AG04450 (cell line): ENCODE measurements at places on chromosomes 7 and 10.

DNA sequence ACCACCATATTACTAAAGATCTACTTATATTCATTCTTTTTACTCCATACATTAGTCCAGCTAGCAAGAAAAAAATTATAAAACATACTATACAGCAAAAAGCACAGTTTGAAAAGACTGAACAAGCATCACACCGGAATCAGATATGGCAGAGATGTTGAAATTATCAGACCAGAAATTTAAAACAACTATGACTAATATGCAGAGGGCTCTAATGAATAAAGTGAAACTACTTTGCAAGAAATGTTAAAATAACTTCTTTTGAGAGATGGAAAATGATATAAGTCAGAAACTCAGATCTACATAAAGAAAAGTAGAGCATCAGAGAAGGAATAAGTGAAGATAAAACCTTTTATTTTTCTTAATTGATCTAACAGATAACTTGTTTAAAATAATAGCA lies 50.9 kb downstream of the SGCE start:
- no peak for DNase-seq

GRCh38 chr10:71536332-71536731 lies 139.6 kb downstream of the CDH23 start:
- DNase-seq, result no peak

- DNase-seq, result no peak
Measured at GRCh38 chr7:75727881-75728593, 10.7 kb downstream of the HIP1 start.

- DNase-seq, result no peak
Measured at GRCh38 chr7:23346316-23346715, 47.2 kb downstream of the MALSU1 start.

DNA sequence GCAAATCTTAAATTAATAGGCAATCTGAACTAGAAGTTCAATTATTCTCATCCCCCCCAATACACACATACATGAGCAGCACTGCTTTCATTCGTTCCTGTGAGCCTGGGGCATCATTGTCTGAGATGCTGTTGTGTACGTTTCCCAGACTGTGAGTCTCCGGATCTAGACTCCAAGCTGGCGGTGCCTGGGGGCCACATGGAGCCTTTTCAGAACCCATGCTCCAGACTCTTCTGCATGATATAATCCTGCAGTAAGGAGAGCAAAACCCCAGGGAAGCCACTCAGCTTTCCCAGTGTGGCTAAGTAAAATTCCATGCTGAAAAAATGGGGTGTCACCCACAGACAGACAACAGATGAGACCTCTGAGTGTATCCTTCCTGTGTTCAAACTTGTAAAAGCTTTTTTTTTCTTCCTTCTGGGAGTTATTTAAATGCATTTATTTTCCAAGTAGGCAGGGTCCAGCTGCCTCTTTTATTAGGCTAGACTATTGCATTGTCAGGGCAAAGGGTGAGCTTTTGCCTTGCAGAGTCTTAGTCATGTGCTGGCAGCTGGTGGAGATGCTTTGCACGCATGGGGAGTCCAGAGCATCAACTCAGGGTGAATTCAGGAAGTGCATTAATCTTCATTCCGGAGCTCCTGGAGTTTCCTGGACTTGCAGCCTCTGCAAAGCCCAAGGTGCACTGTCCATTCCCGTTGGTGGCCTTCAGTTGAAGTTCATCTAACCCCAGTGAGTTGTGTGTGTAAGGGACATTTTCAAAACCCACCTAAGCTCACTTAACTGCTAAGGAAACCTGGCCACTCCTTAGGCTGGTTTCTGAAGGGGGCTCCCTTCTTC lies 185.7 kb upstream of the ADO start:
- no peak for DNase-seq

DNA sequence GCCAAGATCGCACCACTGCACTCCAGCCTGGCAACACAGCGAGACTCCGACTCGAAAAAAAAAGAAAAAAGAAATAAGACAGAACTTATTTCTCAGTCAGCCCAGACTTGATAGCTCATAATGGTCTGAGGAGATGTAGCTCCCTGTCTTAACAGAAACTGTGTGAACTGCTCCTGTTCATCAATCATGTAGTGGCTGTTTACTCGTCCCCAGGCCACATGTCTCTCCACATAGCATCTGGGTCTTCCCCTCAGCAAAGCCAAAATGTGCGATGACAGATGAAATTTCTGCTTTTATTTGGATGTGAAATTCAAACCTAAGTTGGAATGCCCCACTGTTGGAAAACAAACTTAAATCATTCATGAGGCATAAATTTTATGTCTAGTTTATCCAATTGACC lies 219.0 kb downstream of the CACNA2D1 start:
- DNase-seq, result no peak

DNA sequence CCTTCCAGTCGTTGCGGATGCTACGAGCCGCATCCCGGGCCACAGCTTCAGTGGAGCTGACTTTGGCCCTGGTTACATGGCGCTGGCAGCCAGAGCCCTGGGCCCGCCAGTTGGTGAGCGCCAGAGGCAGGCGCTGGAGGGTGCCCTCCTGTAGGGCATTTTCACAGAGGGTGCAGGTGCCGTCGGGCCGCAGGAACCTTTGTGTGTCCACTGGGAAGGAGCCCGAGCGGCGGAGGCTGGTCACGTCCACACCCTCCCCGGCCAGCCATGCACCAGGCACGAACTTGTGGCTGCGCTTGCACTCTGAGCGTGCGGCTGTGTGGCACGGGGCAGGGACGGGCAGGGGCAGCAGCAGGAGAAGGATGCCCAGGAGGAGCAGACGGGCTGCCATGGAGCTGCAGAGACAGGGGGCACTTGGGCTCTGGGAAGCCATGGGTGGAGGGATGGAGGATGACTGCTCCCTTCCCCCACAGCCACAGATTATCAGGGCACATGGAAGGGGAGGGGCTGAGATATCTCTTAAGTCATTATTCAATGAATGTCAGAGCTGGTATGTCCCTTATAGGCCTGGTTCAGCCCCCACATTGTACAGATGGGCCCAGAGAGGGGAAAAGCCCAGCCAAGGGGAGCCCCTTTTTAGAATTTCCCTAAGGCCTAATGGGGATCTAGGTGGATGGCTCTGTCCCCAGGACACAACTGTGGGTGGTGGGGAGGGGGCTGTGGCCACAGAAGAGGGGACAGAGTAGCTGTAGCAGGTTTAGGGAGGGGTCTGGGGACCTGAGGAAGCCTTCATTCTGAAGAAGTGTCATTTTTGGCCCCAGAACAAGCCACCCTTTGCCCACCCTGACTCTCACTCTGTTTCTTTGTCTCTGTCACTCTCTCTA lies 1.8 kb downstream of the PRF1 start:
- DNase-seq, result no peak

DNA sequence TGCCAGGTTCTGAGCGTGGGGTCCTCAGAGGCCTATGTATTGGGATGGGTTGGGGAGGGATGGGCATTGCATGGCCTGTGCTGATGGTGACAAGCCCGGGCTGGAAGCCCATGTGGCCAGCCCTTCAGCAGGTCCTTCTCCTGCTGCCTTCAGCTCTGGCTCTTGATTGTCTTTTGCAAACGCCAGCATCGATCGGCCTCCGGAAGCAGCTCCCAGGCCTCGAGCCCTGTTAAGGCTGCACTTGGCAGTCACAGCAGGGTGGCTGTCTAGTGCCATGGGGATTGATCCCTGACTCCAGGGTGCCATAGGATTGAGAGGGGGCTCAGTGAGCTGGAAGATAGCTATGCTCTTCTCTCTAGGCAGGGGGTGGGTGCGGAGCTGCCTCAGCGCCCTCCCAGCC lies 51.4 kb downstream of the CDH23 start:
- DNase-seq, result no peak

- no peak for DNase-seq
Measured at GRCh38 chr10:77249901-77250459, 387.6 kb downstream of the KCNMA1 start.

DNA sequence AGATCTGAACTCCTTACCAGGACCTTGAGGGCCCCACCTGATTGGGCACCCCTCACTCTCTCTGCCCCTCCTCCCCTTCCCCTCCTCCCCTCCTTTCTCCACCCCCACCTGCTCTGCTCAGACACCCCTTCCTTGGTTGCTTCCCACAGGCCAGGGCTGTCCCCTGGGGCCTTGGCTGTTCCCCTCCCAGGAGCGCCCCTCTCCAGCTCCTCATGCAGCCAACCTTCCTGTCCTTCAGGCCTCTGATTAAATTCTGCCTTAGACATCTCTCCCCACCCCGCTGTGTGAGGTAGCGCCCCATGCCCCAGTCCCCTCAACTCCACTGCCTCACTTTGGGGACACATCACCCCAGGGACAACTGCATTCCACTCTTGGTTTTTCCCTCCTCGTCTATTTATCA lies 32.4 kb downstream of the HTRA1 start:
- DNase-seq, result no peak

DNA sequence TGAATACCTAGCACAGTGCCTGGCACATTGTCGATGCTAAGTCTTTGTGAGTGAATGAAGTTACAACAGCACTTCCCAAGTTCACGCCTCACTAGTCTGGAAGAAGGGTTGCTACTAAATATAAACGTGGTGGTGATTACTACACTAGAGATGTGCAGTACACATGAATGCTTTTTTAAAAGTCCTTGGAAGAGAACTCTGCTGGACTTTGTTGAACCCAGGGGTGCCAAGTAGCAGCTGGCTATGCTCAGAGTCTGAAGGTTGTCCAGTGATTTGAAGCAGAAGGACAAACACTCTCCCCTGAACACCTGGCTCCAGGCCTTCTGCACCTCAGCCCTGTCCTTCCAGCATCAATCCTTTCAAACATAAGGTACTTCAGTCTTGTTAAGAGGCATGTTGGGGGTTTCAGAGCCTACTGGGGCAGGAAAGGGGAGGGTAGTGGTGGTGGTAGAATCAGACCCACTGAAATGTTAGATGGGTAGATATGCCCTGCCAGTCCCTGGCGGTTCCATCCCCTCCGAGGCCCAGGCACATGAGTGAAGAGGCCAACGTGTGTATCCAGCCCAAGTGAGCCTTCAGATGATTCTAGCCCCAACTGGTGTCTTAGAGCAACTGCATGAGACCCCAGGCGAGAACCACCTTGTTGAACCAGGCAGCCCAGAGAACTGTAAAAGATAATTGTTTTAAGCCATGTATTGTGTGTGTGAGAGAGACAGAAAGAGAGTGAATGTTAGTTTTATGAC lies 94.4 kb downstream of the TAX1BP1 start:
- no peak for DNase-seq

DNA sequence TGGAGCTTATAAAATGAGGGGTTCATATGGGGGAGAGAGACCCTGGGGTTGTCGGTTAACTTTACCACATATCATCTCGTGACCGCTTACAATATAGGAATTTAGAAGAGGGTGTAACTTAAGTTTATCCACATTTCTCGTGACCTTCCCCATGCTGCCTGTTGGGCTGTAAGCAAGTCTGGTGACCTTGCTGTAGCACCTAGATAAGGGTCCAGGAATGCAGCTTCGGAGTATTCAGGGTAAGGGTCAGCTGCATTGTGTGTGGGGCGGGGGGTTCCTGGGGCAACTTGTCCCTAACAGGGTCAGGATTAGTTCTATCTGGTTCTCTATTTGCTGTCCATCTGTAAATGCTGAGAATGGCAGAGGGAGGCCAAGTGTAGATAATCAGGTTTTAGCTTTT lies 1.3 kb upstream of the CHST3 start:
- no peak for DNase-seq

DNA sequence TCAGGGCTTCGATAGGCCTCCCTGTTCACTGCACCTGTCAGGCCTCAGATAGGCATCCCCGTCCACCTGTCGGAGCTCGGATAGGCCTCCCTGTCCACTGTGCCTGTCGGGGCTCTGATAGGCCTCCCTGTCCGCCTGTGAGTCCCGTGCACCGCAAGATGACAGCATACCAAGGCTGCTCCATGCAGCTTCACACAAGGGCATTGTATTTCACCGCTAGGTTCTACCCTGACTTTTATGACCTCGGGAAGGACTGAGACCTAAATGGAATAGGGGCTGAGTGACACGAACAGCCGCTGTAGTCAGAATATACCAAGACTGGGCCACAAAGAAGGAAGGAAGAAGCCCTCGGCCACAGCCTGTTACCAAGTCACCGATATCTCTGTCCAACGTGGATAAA lies 271.2 kb downstream of the DIP2C start:
- DNase-seq, result no peak

DNA sequence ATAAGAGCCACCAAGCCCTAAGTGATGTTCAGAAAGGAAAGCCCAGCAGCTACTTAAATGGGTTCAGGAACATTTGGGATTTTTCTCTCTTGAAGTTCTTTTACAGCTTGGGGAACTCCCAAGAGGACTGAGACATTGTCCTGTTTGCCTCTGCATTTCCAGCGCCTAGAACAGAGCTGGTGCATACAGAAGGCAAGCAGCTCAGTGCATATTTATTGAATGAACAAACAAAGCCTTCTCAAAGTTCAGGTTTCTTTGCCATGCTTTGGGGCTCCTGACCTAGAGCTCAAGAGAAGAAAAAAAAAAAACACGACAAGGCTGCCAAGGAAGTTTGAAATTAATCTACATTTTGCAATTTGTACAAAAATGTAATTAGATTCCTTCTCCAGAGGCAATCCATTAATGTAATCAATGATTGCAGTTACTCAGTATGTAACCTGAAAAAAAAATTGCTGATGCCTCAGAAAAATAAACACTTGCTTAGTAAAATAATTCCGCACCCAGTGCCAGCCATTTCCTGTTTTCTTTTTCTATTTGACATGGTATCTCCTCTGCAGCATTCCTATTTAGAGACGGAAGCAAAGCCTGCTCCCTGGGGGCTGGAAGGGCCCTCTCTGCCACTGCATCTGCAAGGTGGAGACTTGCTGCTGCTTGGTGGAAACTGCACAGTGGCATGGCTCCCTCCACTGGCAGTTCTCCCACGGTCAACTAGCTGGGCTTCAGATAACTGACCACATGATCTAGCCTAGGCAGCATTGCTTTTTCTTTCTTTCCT lies 157.3 kb downstream of the TMEM178B start:
- DNase-seq, result no peak

- DNase-seq, result no peak
Measured at GRCh38 chr7:88772776-88773175, 13.3 kb downstream of the ZNF804B start.

- no peak for DNase-seq
Measured at GRCh38 chr10:69321865-69322264, 43.6 kb downstream of the HK1 start.

DNA sequence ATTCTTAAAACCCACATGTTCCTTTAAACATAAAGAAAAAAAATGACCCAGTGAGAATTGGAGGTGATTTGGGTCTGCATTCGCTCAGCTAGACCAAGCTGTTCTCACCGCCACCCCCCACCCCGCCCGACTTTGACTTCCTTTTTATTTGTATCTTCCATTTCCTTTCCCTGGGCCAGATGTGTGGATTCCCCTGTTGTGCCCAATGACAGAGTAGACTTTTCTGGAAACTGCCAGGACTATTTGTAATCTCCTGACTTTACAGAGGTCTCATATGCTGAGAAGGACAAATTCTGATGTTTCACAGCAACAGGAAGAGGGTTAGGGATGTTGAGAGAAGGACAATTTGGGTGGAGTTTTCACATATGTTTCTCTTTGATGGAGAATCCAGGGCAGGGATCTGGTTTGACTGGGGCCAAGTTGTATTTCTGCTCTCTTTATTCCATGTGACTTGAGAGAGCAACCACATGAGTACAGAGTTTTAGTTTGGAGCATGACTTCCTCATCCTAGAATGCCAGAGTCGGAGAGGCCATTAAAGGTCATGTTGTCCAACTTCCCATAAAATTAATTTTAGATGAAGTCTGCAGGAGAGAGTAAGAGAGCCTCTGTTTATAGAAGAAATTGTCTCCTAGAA lies 1023.2 kb downstream of the LRMDA start:
- DNase-seq, result no peak

GRCh38 chr7:121054925-121055324 lies 66.4 kb downstream of the CPED1 start:
- no peak for DNase-seq
